ENCODE measurements at places on chromosomes 1 and 21.

- no peak for DNase-seq
These were observed 6.2 kb downstream of the TNFRSF18 start for GRCh38 chr1:1199961-1200875.

GRCh38 chr21:44828362-44829056 is 10.6 kb upstream of the SUMO3 start:
- DNase-seq: no peak

DNA sequence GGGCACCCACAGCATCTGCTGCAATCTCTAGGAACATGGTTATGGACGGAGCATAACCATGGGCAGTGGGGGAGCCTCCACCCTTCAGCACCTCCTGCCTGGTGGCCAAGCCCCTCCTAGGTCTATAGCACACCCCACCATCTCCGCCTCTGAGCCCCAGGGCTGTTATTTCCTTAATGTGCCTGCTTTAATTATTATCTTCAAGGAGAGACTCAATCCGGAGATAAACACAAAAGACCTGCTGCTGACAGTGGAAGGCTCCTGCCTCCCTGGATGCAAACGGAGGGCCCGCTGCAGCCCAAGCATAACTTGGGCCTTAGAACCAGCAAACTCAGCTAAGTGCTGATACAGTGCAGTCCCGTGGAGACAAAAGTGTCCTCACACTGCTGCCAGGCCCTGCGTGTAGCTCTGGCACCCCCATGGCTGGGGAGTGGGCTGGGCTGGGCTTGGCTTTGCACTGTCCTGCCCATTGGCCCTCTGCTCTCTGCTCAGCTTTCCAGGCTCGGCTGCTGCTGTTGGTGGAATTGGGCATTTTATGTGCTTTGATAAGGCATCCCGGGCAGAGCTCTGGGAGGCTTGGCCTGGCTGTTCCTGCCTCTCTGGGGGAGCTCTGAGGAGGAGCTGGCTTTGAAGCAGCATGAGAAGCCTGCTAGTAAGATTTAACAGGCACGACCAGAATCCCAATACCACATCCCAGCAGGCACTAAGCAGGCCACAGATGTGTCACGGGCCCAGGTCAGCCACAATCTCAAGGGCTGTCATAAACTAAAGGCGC is 620.2 kb downstream of the PTPRU start:
- no peak for DNase-seq

DNA sequence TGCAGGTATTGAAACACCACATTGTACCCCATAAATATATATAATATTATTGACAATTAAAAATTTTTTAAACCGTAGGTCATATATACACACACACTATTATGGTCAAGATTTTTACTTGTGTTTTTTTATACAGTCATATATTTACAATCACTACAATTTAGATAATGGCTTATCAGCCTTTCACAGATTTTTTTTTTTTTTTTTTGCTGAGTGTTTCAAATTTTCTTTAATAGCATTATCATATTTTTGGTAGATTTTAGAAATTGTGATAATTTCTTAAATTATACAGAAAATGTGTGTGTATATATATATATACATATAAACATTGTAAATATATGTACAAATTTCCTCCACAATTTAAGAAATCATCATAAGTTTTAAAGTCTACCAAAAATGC is 68.6 kb upstream of the RGS2 start:
- DNase-seq: no peak

DNA sequence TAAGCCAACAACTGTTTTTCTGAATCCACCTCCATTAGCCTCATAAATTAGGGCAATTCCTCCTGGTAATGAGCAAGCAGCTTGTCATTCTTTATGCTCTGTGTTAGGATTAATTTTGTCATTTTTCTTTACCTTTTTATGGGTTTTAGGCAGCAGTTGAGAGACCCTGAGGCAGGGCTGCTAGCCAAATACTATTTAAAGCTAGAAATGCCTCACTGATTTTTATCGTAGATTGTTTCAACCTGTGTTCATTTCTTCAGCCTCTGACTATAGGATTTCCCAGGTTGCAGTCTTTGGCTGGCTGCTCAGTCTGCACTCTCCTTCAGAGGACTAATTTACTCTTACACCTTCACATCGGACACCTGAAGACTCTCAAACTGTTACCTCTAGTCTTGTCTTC is 61.9 kb upstream of the RABGAP1L start:
- DNase-seq: no peak

DNA sequence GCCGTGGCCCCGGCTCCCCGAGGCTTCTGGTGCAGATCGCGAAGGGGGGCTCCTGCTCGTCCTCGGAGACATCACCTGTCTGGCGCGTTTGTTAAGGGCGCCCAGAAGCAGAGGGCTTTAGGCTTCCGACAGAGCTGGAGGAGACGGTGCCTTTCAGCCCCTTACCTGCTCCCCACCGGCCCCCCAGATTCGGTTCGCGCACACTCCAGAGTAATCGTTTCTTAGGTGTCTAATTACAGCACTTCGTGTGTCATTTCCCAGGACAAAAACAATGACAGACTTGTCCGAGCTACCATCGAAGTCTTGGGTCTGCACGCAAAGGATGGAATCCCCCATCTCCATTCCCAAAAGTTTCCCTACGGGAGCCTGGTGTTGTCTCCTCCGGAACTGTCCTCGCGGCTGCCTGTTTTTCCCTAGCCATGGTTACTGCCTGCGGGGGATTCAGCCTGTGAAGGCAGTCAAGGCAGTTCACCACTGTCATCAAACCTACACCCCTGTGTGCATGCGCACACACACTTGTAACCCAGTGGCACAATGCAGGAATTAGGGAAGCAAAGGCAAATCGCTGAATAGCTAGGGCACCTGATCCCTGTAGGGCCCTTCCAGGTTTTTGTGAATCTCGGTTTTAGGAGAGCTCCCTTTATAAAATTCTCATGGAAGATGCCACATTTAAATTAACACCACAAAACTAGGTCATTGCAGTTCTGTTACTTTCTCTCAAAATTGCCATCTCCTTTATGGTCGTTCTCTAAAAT is 738 bp upstream of the CDC42BPA start:
- no peak for DNase-seq

DNA sequence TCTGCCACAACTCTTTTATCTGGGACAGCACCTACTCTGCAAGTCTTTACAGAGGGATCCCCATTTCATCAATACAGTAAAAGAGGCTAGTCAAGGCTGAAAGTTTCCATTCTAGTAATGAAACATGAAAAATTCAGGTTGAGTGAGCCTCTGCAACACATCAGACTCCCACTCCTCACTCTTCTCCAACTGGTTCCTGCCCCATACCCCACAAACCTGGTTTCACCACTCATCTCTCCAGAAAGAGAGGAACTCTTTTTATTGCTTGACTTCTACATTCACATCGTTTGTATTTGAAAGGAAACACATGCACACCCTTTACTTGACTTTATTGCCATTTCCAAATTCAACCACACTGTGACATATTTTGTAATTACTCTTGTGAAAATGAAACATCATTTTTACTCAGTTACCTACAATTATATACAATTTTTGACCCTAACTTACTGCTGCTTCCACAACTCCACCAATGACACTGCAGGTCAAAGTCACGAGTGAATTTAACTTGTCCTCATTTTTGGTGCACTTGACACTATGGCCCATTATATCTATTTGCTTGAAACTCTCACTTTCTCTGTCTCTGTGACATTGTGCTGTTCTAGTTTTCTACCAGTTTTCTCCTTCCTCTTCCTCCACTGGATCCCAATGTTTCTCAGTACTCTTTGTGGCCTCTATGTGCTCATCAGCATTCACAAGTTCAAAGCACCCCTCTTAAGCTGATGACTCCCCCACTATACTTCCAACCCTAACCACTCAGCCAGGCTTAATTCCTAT is 8.0 kb downstream of the STX6 start:
- no peak for DNase-seq

- DNase-seq: peak; percentile 94
These were observed 248.9 kb upstream of the HOOK1 start for GRCh38 chr1:59565611-59566410.

DNA sequence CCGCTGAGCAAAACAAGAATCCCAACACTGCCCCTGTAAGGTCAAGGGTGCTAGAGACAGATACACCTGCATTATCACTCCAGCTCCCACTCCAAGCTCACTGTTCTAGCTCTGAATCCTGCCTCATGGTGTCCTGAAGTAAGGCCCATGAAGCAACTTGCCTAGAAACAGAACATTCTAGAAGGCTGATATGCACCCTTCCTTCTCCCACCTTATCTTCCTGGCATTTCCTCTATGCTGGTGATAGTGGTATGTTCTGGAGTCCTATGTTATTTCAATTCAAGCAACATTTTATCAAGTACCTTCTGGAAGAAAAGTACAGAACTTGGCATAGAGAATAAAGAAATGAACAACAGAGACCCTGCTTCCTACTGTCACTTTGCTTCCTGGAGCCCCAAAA is 317.1 kb upstream of the KAZN start:
- DNase-seq: no peak

DNA sequence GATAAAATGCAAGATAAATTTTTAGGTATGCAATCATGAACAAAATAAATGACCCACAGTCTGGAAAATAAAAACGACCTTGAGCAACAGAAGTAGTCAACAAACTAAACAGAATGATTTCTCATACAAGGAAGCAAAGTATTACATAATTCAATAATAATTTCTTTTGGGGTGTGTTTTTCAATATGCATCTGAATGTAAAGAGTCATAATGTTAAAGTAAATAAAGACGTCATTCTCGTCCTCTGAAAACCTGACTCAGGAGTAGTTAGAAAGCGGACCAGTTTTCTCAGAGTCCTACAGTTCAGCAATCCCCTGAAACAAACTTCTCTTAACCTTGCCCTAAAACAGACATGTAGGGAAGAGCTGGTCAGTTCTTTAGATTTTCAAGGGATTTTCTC is 18.6 kb downstream of the CDC42BPA start:
- no peak for DNase-seq

DNA sequence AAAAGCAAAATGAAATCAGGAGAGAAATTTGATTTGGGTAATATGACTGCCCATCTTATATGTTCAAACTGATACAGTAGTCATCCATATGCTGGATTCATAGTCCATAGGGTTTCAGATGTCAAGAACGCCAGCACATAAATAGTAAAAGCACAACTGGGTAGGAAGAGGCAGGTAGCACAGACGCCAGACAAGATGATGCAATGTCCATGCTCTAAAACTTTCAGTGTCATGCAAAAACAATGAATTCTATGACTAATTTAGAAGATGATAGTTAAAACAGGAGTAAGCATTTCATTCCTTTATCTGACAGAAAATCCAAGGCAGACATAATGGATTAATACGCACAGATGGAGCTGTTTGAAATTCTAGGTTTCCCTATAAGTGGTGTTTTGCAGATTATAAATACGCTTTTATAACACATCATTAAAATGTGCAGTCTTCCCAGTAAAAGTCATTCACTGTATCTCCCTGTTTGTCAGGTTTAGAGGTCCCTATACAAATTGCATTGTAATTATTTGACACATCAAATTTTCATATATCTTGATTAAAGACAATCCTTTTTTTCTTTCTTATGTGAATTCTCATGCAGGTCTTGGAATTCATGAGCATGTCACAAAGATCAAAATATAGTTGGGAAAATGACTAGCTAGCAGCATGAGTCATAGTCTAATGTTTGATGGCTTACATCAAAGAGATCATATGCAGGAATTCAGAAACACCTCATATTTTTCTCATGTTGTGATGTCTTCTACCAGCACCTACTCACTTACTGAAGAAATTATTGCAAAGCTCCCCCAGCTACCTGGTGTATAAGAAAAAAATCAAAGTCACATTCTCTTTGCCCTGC is 139.9 kb downstream of the DSCAM start:
- DNase-seq: no peak

DNA sequence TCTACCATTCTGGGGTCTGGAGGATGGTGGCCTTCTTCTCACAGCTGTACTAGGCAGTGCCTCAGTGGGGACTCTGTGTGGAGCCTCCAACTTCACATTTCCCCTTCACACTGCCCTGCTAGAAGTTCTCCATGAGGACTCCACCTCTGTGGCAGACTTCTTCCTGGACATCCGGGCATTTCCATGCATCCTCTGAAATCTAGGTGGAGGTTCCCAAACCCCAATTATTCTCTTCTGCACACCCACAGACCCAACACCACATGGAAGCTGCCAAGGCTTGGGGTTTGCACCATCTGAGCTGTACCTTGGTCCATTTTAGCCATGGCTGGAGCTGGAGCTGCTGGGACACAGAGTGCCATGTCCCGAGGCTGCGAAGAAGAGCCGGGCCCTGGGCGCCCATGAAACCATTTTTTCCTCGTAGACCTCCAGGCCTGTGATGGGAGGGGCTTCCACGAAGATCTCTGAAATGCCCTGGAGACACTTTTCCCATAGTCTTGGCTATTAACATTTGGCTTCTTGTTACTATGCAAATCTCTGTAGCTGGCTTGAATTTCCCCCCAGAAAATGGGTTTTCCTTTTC is 170.5 kb downstream of the FOXD2 start:
- DNase-seq: no peak

GRCh38 chr1:67791686-67792085 is 41.6 kb downstream of the GNG12 start:
- peak; percentile 83 for DNase-seq

DNA sequence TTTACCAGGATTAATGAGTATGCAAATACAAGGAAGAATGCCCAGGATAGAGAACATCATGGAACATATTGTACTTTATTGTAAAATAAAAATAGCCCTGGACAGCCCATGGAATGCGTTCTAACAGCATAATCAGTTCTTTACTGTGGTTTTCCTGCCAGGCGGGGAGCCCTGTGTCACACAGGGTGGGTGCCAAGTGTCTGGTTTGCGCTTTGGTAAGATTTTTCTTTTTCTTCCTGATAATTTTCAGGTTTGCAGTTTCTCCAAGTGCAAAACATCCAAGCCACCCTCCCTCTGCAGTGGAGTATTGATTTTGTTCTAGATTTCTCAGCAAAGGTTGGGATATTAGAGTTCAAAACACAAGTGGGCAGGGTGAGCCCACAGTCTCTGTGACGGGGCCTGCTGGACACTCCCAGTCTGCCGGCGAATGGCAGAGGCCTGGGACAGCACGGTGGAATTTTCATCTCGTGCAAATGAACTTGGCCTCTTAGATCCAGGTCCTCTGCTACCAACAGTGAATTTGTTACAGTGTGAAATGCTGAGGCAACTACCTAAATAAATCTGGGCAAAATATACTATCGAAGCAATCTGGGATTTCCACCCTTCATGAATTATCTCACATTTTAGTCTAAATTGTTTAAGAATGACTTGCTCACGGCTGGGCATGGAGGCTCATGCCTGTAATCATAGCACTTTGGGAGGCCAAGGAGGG is 15.6 kb upstream of the KCNJ15 start:
- DNase-seq: peak; percentile 31

- no peak for DNase-seq
These were observed 86.5 kb downstream of the PATJ start for GRCh38 chr1:61828805-61829204.

- DNase-seq: no peak
These were observed 5.3 kb upstream of the PFKL start for GRCh38 chr21:44294391-44295162.

GRCh38 chr21:26179501-26179900 is 8.9 kb upstream of the APP start:
- DNase-seq: no peak

DNA sequence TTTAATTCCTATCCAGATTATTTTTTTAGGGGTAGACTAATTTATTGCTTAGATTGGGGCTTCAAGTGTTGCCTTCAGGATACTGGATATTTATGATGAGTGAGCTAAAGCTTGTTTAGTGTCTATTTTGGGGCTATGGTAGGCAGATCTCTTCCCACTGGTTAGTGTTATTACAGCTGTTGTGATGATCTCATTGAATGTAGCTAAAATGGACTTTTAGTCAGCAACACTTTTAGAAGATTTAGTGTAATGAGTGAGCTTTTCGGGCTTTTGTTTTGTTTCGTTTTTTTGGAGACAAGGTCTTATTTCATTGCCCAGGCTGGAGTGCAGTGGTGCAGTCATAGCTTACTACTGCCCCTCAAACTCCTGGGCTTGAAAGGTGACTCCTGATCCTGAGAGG is 14.2 kb downstream of the THRAP3 start:
- DNase-seq: no peak

GRCh38 chr1:205811660-205812059 is 1.3 kb downstream of the SLC41A1 start:
- no peak for DNase-seq

All from BJ (cell line).